ENCODE measurements at places on chromosomes 5 and 9. TPM values are rescaled to one million over a fixed set of nuclear protein-coding genes. Genes with fewer than 3 reads are reported as not detected.
A peak's percentile ranks its signal among the peaks of the same experiment; 100 is the strongest.

DNA sequence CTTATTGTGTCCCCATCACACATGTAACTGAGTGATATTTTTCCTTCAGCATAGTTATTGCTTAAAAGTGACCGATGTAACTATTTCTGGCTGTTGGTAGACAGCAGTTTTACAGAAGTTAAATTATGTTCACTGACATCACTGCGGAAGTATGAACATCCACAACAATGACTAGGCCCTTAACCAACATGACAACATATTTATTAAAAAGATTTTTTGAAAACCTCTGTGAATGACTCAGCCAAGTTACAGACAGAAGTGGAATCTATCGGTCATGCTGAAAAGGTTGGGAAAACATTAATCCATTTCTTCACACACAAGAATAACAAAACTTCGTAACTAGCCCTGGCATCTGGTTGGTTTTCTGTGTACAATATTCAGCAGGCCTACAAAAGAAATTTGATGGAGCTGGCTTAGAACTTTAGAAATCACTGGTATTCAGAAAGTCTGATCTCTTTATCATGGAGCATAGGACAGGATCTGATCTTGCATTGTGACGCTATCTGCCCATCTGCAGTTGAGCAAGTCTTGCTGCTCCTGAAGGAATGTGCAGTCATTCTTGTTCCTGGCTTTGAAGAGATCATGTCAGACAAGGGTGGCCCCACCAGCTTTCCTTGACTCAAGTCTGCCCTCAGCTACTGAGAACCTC, 6.5 kb downstream of the GLIS3 start:
- H3K4me1 ChIP-seq = no peaks in the 10 kb centered on the region
- H3K36me3 ChIP-seq = no peaks in the 10 kb centered on the region
- H3K4me3 ChIP-seq = no peak overlapping the region
- no peak for DNase-seq

DNA sequence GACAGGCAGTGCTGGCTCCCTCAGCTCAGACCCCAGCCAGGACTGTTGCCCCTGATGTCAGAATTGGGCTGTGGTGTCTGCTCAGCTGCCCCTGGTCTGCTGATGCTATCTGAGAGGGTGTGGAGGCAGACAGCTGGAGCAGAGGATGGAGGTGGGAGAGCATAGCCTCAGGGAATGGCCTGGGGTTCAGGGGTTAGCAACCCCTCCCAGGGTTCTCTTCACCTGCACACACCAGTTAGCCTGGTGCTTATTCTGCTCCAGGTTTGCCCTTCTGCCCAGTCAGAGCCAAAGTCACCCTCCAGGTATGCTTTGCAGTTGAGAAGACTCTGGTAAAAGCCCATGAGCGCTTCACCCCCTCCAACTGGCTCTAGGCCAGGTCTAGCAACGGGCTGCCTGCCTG, 109.8 kb downstream of the SAXO1 start:
- no peak for DNase-seq
- H3K36me3 ChIP-seq = no peaks in the 10 kb centered on the region
- no peaks in the 10 kb centered on the region for H3K4me1 ChIP-seq
- H3K27me3 ChIP-seq = no peaks in the 10 kb centered on the region

DNA sequence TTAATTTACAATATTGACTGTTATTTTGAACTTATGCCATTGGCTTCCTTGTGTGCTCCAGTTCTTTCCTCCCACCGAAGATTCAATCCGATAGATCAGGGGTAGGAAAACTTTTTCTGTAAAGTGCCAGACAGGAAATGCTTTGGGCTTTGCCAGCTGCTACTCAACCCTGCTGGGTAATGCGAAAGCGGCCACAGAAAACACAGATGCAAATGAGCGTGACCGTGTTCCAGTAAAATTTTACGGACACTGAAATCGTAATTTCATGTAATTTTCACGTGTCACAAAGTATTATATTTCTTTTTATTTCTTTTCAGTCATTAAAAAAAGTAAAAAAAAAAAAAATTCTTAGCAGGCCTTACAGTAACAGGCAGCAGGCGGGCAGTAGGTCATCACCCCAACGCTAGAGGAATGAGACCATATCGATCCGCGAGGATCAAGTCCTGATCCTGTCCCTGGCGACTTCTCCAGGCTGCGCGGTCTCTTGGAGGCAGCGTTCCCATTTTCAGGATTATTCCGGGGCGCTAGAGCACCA, 599 bp downstream of the NMRK1 start:
- peak overlapping the region; percentile 95 for H3K4me3 ChIP-seq
- DNase-seq = peak; percentile 49
- peak overlapping the region; percentile 98 for H3K27ac ChIP-seq
- H3K27me3 ChIP-seq = no peaks in the 10 kb centered on the region
- no peaks in the 10 kb centered on the region for H3K4me1 ChIP-seq

- no peaks in the 10 kb centered on the region for H3K36me3 ChIP-seq
- H3K27me3 ChIP-seq = no peaks in the 10 kb centered on the region
- no peaks in the 10 kb centered on the region for H3K4me1 ChIP-seq
- H3K4me3 ChIP-seq = no peak overlapping the region
- DNase-seq = no peak
- H3K27ac ChIP-seq = no peak overlapping the region
Observed at GRCh38 chr5:135608761-135609443, 30.1 kb upstream of the CXCL14 start.

DNA sequence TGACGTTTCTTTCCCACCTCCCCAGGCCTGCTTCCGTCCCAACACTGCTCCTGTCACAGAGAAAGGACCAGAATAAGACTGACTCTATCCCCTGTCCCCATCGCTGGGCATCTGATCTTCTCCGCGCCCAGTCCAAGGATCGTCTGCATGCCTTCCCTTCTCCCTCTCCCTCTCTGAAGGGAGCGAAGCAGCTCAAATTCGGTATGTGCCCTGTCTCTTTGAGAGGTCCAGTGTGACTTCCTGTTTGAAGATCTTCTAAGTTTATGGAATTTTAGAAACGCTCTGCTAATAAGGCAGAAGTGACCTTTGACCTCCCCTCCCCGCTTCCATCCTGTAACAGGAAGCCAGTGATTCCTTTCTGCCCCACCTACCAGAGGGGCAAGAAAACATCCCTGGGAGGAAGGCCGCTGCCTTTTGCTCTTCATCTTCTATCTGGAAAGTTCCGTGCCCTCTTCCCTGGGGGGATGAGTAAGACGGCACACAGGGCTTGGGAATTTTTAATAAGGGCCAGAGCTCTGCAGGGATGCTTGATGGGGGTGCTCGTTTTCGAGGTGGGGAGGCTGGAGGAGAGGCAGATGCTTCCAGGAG, 40.7 kb upstream of the RNU6ATAC start:
- no peaks in the 10 kb centered on the region for H3K27me3 ChIP-seq
- no peak for DNase-seq
- H3K4me1 ChIP-seq = peaks cover 1% of the 10 kb centered on the region
- H3K27ac ChIP-seq = peak overlapping the region; percentile 55
- H3K36me3 ChIP-seq = no peaks in the 10 kb centered on the region

GRCh38 chr5:163916376-163916775, 411.0 kb downstream of the MAT2B start:
- H3K36me3 ChIP-seq = no peaks in the 10 kb centered on the region
- no peak overlapping the region for H3K27ac ChIP-seq
- no peaks in the 10 kb centered on the region for H3K4me1 ChIP-seq

DNA sequence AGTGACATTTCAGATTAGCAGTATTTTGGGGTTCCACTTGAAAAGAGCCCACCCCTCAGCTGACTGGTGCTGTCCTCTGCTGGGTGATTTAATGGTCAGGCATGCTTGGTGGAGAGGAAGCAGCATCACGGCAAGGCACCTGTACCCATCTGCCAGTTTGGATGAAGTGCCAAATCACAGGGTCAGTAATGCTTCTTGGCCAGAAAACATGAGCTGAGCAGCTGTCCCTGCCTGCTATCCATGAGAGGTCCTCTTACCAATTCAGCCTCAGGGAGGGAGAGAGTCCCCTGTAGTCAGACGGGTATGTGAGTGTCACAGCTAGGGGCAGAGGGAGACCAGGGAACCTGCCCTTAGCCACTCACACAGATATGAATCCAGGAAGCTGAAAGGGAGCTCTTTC, 137.9 kb downstream of the SEC61B start:
- no peaks in the 10 kb centered on the region for H3K4me1 ChIP-seq
- DNase-seq = no peak
- no peaks in the 10 kb centered on the region for H3K27me3 ChIP-seq
- no peak overlapping the region for H3K27ac ChIP-seq
- no peaks in the 10 kb centered on the region for H3K36me3 ChIP-seq

DNA sequence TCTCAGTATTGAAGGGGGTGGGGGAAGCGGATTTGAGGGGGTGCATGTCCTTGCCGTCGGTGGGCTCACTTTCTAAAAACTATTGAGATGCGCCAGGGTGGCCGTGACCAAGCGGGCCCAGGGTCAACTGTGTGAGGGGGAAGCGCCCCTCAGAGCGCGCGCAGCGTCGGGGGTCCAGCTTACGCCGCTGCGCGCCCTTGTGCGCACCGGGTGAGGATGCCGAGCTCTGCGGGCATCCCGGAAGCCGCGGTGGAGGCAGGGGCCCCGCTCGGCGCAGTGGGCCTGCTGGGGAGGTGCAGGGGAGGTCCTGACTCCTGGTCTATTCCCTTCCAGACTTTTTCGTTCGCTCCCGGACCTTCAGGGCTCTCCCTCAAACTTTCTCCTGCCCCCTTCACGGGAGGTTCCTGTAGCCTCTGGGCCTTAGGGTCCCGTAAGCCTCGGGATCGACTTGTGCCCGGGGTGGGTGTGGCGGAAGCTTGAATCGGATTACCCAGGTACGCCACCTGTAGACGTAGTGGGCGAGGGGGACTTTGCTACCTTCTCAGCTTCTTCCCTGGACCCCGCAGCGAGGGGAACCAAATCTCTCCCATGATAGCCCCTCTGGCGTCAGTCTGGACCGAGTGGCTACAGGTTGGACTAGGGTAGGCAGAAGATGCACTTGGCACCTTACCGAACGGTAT, 2.5 kb upstream of the PRDM6 start:
- H3K4me1 ChIP-seq = peaks cover 12% of the 10 kb centered on the region
- H3K36me3 ChIP-seq = no peaks in the 10 kb centered on the region
- H3K27ac ChIP-seq = no peak overlapping the region
- peaks cover 7% of the 10 kb centered on the region for H3K27me3 ChIP-seq

DNA sequence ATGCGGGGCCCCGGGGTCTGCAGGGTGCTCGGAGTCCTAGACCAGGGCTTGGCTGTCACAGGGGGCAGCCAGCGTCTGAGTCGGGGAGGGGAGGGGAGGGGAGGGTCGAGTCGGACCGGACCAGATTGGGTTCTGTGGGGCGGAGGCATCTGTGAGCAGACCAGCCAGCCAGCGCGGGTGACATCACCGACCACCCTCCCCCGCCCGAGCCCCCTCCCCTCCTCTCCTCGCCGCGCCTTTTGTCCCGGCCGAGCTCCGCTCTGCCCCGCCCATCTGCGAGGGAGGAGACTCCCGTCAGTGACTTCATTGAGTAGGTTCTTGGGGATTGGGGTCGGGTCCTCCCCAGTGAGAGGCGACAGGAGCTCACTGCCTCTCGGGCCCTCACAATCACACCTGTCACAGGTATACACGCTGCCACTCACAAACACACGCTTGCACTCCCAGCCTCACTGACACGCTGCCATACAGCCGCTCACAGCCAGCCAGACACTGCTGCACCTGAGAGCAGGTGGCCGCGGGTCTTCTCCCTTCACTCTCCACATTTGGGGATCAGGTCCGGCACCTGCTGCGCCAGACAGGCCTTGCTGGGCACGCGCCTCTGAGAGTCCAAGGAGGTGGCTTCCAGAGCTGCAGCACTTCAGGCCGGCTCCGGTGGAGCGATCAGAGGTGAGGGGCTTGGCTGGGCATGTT, 546 bp downstream of the DNAJB5 start:
- no peaks in the 10 kb centered on the region for H3K27me3 ChIP-seq
- H3K27ac ChIP-seq = peak overlapping the region; percentile 94
- H3K4me3 ChIP-seq = peak overlapping the region; percentile 83
- no peaks in the 10 kb centered on the region for H3K36me3 ChIP-seq

The PCDHB3 gene
- total RNA-seq = 3.4 TPM

The FOXD1 gene
- 0.29 TPM for total RNA-seq

The EIF4E1B gene
- 1.6 TPM for total RNA-seq

The PCDHGB2 gene
- 10.5 TPM for total RNA-seq

The PDGFRB gene
- total RNA-seq = 53.7 TPM

The SERINC5 gene
- 32.9 TPM for total RNA-seq

The MYMK gene
- not detected for total RNA-seq

The LCN12 gene
- total RNA-seq = not detected

The GABRG2 gene
- not detected for total RNA-seq

The GARIN3 gene
- total RNA-seq = not detected
